ENCODE measurements at places on chromosomes 5 and 9.

DNA sequence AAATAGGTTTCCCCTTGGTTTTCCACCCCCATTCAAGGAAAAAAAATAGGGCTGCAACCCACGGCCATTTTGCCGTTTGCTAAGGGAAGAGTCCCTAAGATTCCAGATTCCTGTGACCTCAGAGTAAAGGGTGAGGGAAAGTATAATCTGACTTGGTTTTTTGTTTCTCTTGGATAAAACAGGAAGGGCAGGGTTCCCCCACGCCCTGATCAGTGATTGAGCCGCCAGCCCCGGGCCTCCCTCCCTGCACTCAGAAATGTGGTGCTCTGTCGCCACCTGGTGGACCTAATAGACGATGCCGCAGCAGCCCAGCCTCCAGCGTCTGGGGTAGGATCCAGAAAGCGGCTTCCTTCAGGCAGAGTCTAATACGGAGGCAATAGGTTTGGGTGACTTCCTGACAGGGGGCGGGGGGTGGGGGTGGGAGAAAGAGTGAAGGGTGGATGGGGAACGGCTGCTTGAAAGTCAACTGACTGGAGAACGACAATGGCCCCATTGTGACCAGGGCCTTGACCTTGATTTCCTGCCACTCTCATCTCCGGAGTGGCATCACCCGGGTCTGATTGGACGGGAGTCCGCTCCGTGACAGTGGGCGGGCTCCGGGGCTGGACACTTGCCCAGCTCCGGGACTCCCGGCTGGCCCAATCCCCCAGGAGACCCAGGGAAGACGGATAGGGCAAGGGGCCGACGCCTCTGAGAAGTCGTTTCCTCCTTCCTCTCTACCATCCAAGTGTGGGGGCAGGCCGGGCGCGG, 17.8 kb upstream of the CYSTM1 start:
- DNase-seq = peak; percentile 76

DNA sequence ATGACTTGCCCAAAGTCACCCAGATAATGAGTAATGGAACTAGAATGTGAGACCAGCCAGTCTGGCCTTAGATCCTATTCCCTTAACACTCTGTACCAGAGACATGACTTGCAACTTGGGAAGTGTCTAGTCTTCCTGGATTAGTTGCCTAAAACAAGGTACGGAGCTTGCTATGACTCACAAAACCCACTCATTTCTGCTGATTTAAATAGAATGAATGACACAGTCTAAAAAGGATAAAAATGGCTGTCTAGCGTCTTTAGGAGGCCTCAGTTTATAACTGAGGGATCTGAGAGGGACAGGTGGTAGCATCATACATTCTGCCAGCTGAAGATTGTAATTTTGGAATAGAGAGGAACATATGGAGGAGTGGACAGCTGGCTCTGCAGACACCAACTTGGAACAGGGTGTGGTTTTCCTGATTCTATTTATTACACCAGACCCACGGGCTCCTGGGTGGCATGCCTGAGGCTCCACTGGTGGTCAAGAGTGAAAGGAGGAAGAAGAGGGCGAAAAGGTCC, 62.7 kb downstream of the ABLIM3 start:
- peak; percentile 85 for DNase-seq

- DNase-seq = no peak
Measured at GRCh38 chr5:86964889-86965288, 302.8 kb upstream of the RASA1 start.

- DNase-seq = no peak
Measured at GRCh38 chr5:32583582-32584232, 1.6 kb upstream of the SUB1 start.

GRCh38 chr9:133133681-133134387, 12.8 kb upstream of the RALGDS start:
- peak; percentile 95 for DNase-seq

GRCh38 chr9:27303219-27303618, 6.3 kb upstream of the EQTN start:
- peak; percentile 25 for DNase-seq

DNA sequence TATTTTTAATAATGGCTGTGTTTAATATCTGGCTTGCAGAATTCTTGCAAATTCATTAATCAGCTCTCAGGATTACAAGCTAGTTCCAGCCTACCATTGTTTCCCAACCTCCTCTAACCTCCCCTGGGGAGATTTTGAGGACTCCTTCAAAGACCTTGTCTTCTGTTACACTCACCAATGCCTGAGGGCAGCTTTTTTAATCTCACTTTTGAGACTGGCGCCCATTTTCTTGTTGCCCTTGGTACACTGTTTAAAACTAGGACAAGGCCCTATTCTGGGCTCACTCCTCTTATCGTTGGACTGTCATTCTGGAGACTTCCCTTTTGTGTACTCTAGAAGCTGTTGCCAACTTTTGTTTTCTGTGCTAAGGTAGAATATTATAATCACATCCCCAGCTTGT, 13.6 kb upstream of the EQTN start:
- DNase-seq = no peak

DNA sequence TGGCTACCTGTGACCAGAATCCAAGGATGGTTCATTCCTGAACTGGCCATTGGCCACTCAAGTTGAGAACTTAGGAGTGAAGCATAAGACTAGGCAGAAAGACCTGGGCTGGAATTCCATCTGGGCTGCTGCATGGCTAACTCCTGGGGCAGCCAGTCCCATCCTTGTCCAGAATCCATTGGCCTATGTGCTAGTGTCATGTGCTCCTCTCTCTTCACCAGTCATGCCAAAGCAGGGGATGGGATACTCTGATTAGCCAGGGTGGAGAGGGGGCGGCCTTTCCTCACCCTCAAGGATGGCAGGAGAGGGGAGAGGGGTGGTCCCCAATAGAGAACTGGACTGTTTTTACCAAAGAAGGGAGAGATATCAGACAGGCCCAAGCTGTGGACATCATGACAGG, 93.2 kb downstream of the ZNF618 start:
- no peak for DNase-seq
